ENCODE measurements at places on chromosomes 5 and 9. TPM values are rescaled to one million over a fixed set of nuclear protein-coding genes. Genes with fewer than 3 reads are reported as not detected.
A peak's percentile ranks its signal among the peaks of the same experiment; 100 is the strongest.

SLC23A1 gene
- 1.4 TPM for total RNA-seq

PCDHGA8 gene
- 1.5 TPM for total RNA-seq

DNA sequence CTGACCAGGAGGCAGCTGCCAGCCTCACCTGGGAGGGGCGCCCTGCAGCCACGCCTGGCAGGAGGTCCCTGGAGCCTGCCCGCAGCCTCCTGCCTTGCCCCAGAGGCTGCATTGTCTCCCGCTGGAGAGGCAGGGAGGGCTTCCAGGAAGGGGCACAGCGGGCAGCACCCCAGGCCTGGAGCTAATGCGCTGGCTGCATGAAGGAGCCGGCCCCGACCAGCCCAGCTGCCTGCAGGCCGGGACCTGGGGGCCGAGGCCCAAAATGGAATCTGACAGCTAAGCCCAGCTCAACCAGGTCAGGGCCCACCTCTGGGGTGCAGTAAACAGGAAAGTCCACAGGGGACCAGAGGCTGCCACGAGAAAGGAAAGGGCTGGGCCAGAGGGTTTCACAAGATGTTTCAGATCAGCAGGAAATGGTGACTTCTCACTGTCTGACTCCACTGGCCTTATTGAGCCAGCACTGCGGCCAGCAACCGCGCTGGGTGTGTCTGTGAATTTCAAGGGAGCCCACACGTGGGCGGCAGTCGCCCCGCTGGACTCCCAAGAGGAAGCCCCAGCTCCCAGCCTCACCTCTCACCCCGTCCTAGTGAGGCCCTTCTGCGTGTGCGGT, 18.6 kb upstream of the NOTCH1 start:
- H3K4me1 ChIP-seq, result peaks cover 63% of the 10 kb centered on the region
- peak; percentile 94 for DNase-seq
- H3K36me3 ChIP-seq, result no peaks in the 10 kb centered on the region
- H3K27me3 ChIP-seq, result no peaks in the 10 kb centered on the region
- H3K4me3 ChIP-seq, result no peak overlapping the region

TRIM41 gene
- total RNA-seq, result 29.1 TPM

DNA sequence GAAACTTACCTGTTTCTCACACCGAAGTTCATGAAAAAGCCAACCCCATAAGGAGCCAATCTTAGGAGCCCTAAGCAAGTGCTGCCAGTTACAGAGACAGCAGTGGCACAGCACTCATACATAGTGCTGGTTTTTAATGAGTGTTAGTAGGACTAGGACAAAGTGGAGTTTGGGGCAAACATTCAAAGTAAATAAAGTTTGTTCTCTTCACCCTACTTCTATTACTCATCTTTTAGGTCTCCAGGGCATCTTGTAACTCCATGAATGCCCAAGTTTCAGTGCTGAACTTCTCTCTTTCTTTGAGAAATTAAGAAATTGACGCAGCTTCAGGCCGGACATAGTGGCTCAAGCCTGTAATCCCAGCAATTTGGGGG, 584.7 kb downstream of the EBF1 start:
- no peak overlapping the region for H3K4me3 ChIP-seq
- H3K4me1 ChIP-seq, result no peaks in the 10 kb centered on the region
- H3K27ac ChIP-seq, result no peak overlapping the region
- no peaks in the 10 kb centered on the region for H3K36me3 ChIP-seq
- DNase-seq, result no peak
- H3K27me3 ChIP-seq, result no peaks in the 10 kb centered on the region

STKLD1 gene
- total RNA-seq, result 1.6 TPM

DNA sequence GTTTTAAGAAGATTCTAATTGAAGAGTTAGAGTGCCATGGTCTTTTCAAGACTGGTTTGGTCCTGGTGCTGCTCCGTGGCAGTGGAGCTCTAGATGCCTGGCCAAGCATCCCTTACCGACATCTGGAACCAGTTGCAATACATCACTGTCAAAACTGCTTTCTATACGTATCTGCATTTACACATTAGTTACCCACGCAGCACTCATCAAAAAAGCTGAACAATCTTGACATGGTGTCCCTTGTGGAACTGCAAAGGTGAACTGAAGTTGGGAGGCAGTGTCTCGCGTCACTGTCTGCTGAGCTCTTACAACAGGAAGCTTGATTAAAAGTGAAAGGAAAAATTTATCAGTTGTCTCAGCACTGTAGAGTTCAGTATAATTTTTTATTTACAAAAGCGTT, 82.6 kb downstream of the PBX3 start:
- H3K4me3 ChIP-seq, result peak overlapping the region; percentile 50
- peak overlapping the region; percentile 25 for H3K27ac ChIP-seq
- H3K27me3 ChIP-seq, result no peaks in the 10 kb centered on the region
- H3K4me1 ChIP-seq, result peaks cover 4% of the 10 kb centered on the region
- H3K36me3 ChIP-seq, result no peaks in the 10 kb centered on the region

DNA sequence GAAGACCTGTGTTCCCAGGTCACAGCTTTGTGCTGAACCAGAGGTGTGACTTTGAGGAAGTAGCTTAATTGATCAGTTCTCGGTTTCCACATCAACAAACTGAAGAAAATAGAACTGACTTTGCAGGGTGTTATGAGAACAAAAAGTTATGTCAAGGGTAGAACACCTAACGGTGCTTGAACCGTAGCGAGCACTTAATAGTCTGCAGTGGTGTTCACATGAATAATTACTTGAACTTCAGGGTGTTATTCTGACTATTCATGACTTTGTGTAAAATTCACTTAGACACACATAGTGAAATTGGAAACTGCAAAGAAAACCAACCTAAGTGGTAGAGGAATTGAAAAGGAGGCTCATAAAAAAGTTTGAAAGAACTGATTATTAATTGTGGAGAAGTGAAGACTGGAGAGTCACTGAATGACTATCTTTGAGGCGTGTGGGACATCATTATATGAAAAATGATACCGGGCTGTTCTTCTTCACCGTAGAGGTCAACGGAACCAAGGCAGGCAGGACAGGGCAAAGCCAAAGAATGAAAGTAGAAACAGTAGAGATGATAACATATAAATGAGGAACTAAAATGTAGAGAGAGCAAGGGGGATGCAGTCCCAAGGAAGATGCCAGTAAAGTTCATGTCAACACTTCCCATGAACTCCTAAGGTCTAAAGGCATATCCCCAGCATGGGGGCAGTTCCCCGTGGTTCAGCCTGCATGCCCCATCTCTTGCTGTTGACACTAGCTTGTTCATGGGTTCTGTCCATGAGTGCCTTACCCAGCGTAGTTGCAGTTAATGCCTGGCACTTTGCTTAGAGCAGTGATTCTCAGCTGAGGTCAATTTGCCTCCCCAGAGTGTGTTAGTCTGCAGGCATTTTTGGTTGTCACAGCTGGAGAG, 118.7 kb downstream of the ZNF462 start:
- H3K27me3 ChIP-seq, result no peaks in the 10 kb centered on the region
- no peak overlapping the region for H3K27ac ChIP-seq
- no peak for DNase-seq
- peaks cover 38% of the 10 kb centered on the region for H3K36me3 ChIP-seq
- no peaks in the 10 kb centered on the region for H3K4me1 ChIP-seq

HTR4 gene
- total RNA-seq, result not detected

DNA sequence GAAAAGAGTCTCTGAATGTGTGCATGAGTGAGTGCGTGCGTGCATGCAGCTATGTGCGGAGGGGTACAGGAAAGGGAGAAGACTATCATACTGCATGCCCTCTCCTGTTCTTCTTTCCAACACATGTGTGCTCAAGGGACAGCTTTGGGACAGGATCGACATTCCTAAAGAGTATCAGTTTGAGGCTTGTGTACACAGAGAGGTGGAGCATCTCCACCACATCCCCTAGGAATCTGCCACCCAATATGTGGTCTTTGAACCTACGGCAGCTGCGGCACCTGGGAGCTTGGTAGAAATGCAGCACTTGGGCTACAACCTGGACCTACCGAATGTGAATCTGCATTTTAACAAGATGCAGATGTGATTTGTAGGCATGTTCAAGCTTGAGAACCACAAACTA, 132.3 kb upstream of the GLRA1 start:
- H3K36me3 ChIP-seq, result no peaks in the 10 kb centered on the region
- H3K27ac ChIP-seq, result no peak overlapping the region
- no peak for DNase-seq
- no peaks in the 10 kb centered on the region for H3K27me3 ChIP-seq

DNA sequence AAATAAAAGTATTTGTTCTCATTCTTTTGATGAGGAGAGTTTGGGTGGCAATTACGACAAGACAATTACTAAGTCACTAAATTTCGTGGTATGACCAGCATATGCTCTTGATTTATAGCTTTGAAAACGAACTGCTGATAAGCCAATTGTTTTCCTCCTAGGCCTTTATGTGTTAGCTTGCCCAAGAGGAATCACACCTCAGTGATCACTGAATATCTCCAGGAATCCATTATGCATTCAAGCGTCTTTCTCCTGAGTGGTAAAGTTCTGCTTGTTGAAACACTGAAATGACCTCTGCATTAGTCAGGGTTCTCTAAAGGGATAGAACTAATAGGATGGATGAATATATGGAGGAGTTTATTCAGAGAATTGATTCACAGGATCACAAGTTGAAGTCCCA, 677.7 kb upstream of the MEF2C start:
- H3K4me1 ChIP-seq, result no peaks in the 10 kb centered on the region
- H3K4me3 ChIP-seq, result no peak overlapping the region
- no peaks in the 10 kb centered on the region for H3K36me3 ChIP-seq

TXNDC15 gene
- 56.8 TPM for total RNA-seq

TMEM215 gene
- total RNA-seq, result 0.09 TPM

DNA sequence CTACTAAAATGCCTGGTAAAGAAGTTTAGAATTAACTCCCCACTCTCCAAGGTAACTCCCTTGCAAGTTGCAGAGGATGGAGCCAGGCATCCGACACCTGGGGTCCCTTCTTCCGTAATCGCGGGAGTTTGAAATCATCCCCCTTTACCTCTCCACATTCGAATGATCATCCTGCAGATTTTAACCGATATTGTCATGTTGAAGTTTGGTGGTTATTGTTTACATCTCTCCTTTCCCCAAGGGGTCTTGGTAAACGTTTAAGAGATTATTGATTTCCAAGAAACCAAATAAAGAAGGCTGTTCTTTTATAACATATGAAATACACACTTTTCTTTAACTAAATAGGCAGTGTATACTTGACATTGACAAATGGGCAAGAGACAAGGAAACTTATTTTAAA, 26.7 kb downstream of the NR2F1 start:
- no peak for DNase-seq
- H3K4me3 ChIP-seq, result no peak overlapping the region
- no peaks in the 10 kb centered on the region for H3K36me3 ChIP-seq
- peaks cover 89% of the 10 kb centered on the region for H3K27me3 ChIP-seq

DNA sequence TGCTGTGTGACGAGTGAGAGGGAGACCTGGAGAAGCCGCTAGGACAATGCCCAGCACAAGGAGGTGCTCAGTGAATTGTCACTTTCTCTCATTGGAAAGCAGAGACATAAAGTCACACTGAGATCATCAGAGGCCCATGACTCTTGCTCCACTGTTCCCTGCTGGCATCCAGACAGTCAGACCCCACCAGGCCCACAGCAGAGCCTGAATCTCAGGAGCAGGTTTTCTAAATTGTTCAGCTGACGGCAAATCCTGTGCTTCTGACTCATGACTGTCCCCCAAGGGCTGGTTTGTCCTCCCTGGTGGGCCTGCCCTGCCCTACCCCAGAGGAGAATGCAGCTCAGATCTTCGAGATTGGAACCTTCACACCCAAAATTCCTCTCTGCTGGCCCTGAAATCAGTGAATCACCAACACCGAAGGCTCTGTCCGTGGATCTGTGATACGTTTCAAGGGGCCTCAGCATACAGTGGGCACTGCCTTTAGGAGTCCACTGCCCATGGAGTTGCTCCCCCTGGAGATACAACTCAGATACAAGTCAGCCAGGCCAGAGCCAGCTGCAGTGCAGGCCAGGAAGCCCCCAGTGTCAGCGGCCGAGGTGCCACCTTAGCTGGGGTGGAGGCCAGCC, 2.7 kb downstream of the PTGES start:
- peaks cover 7% of the 10 kb centered on the region for H3K27me3 ChIP-seq
- no peak overlapping the region for H3K4me3 ChIP-seq
- no peak overlapping the region for H3K27ac ChIP-seq

RAPGEF1 gene
- 146 TPM for total RNA-seq

INSL4 gene
- total RNA-seq, result not detected

GRCh38 chr9:73280113-73280512, 128.4 kb downstream of the ANXA1 start:
- H3K27ac ChIP-seq, result no peak overlapping the region
- no peaks in the 10 kb centered on the region for H3K27me3 ChIP-seq
- H3K36me3 ChIP-seq, result no peaks in the 10 kb centered on the region
- H3K4me3 ChIP-seq, result no peak overlapping the region
- no peaks in the 10 kb centered on the region for H3K4me1 ChIP-seq

SETD9 gene
- total RNA-seq, result 9.1 TPM

DNA sequence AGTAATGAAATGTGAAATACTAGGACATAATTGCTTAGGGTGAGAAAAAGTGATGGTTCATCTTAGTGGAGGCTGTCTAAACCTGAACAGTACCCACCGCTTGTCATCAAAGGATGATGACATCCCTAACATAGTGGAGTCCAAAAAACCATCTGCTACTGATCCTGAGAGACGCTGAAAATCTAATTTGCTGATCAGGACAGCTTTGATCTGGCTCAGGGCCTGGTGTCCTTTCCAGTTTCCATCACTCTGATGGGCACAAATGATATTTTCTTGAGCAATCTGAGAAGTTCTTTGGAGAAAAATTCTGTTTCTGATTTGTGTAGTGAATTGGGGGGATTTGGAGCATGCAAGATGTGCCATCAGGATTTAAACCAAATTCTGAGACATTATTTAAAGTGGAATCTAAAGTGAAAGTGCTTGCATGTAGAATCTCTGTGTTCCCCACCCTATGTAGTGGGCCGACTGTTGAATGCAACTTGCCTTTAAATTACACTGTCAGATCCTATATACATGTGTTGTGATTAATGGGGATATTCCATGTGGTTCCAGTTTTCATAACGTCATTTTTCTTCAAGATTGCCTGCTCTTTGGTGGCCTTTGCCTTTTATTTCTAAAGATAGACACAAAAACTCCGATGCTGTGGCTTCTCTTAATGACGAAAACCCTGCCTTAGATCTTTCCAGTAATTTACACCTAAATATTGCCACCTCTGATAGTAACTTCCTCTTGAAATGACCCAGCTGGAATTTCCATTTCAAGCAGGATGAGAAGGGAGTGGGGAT, 213.2 kb downstream of the PCSK5 start:
- H3K36me3 ChIP-seq, result peaks cover 7% of the 10 kb centered on the region
- no peak overlapping the region for H3K27ac ChIP-seq
- H3K27me3 ChIP-seq, result no peaks in the 10 kb centered on the region

GRCh38 chr5:80659106-80659505, 4.3 kb upstream of the DHFR start:
- no peak for DNase-seq
- H3K4me1 ChIP-seq, result peaks cover 15% of the 10 kb centered on the region
- H3K4me3 ChIP-seq, result no peak overlapping the region
- no peaks in the 10 kb centered on the region for H3K27me3 ChIP-seq
- peaks cover 59% of the 10 kb centered on the region for H3K36me3 ChIP-seq

DNA sequence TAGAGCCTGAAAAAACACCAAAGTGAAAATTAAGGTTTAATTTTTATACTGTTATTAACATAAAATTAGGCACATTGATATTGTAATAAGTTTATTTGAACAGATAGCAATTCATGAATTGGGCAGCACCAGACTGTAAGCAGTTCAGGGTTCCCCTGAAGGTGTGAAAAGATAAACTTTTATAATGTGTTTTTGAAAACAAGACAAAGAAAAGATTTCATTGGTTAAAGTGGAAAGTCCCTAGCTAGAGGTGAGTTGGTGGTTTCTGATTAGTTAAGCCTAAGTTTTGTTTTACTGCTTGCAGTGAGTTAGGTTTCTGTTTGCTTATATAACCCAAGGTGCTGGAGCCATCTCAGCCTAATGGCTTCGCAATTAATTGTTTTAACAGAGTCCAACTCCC, 96.5 kb upstream of the RPS23 start:
- no peaks in the 10 kb centered on the region for H3K27me3 ChIP-seq
- no peaks in the 10 kb centered on the region for H3K36me3 ChIP-seq
- no peaks in the 10 kb centered on the region for H3K4me1 ChIP-seq
- DNase-seq, result no peak

OR13D1 gene
- total RNA-seq, result not detected
